ENCODE measurements at places on chromosomes 13 and 19.

- DNase-seq: no peak
Observed at GRCh38 chr19:11018763-11019162, 57.9 kb downstream of the SMARCA4 start.

DNA sequence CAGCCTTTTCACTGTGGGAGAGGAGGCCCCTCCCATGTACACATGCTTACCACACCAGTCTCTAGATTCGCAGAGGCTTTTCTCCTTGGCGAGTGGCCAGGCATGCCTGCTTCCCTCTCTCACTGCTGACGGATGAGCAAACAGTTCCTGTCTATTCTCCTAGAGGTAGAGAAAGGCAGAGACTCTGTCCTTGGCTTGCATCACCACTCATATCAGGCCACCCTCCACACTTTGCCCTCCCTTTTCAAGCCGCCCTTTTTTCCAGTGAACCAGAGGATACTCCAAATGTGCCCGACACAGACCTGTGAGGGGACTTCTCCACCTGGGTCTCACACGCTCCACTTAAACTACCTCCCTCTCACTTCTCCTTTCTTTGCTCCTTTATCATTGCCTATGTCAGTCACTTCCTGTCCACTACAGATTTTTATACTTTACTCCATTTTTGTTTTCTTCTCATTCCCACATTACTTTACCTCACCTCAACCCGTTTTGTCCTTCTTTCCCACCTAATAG, 284.6 kb downstream of the DNAJC15 start:
- peak; percentile 94 for DNase-seq

GRCh38 chr13:76830805-76831204, 55.4 kb downstream of the KCTD12 start:
- DNase-seq: no peak

GRCh38 chr19:40907968-40908735, 26.1 kb upstream of the CYP2A7 start:
- no peak for DNase-seq

- no peak for DNase-seq
Observed at GRCh38 chr13:60169239-60170031, 5.7 kb upstream of the DIAPH3 start.

DNA sequence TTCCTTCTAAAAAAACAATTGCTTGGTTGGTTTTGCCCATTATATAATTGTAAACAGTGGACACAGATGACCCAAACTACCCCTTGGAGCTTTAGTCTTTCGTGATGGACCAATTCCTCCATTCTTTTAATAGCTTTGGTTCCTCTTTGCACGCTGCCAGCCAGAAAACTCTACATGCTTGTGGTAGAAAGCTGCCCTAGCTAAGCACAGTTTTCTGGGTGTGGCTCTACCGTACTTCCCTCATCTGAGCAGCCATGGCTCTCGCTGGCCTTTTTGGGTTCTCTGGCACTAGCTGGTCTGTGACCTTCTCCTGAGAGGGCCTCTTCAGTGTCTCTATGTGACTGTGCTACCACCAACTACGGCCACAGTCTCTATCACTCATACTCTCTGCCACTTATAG, 29.9 kb upstream of the CEBPA start:
- DNase-seq: no peak

DNA sequence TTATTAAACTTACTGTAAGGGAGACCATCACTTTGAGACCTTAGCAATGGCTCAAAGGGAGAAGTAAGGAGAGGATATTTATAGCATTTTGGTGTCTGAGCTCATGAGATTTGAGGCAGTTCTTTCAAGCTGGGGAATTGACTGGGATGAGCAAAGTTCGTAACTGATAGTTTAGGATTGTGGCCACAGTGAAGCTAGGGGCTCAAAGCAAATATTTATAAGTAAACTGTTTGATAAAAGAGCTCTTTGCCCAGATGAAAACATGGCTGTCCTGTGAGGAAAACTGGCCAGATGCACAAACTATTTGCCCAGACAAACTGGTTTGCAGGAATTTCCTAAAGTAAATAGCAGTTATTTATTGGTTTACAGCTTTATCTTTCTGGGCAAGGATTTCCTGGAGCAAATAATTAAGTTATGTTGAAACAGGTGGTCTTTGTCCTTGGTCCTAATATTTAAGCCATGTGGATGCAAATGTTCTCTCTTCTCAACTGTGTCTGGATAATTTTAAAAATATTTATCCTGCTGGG, 59.7 kb upstream of the TMTC4 start:
- no peak for DNase-seq

GRCh38 chr13:83311886-83312577, 570.2 kb downstream of the SLITRK1 start:
- DNase-seq: no peak

GRCh38 chr13:66895780-66896179, 334.4 kb downstream of the PCDH9 start:
- DNase-seq: no peak

GRCh38 chr19:8648240-8648639, 17.8 kb downstream of the NFILZ start:
- no peak for DNase-seq

DNA sequence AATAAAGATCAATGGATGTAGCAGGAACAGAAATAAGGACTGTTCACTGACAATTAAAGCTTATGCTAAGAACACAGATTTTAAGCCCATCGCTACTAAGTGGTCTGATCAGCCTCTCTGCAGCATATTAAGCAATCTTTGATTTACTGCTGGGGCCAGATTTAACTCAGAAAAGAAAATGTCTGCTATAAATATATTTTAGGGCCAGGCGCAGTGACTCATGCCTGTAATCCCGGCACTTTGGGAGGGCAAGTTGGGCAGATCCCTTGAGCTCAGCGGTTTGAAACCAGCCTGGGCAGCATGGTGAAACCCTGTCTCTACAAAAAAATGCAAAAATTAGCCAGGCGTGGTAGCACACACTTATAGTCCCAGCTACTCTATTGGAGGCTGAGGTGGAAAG, 43.0 kb downstream of the METTL21C start:
- DNase-seq: peak; percentile 57

DNA sequence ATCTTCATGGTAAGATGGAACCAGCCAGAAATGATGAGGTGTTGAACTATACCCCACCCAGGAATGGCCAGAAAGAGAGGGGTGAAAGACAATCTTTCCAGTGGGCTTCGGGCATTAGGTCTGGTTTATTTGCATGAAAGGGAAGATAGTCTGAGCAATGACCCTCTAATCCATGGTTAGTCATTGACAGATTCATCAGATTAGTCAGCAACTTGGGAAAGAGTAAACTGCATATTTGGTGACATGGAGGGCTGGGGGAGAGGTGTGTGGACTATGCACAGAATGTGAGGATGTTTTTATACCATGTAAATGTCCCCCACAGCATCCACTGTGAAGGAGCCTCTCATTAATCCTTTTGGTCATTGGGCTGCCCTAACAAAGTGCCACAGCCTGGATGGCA, 30.1 kb upstream of the USP12 start:
- peak; percentile 30 for DNase-seq
